ENCODE measurements at places on chromosomes 16 and 17.

- DNase-seq, result no peak
These were observed 665.9 kb upstream of the SALL1 start for GRCh38 chr16:51816929-51817328.

GRCh38 chr16:7470344-7470743 lies 137.7 kb downstream of the RBFOX1 start:
- DNase-seq, result no peak

DNA sequence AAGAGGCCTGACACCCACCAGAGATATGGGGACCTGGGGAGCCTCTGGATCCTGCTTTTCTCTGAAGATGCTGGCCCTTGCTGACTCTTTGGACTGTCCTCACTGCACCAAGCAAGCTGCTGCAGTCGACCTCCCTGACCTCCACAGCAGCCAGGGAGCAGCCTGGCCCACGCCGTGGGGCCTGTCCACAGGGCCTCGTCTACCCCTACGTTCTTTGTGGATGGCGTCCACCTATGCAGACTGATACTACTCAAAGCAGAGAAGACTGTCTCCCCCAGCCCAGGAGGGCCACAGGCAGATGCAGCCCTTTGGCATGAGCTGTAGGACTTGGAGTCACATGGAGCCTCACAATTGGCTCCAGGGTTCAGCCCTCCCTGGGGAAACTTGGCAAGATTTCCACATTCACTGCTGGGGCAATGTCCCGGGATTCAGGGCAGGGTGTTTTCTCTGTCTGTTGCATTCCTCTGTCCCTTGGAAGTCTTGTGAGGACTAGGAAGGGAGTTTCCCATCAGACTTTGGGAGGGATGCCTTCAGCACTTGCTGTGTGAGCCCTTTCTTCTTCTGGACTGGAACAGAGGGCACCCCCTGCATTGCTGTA lies 152.2 kb downstream of the NTN1 start:
- no peak for DNase-seq

- no peak for DNase-seq
These were observed 5.8 kb upstream of the ZNF23 start for GRCh38 chr16:71467810-71468209.

GRCh38 chr16:71762186-71762585 lies 37.7 kb upstream of the PHLPP2 start:
- no peak for DNase-seq

- no peak for DNase-seq
These were observed 47.6 kb upstream of the CBFA2T3 start for GRCh38 chr16:89024546-89025060.

GRCh38 chr17:34571428-34572130 lies 7.8 kb upstream of the TMEM132E start:
- DNase-seq, result no peak

GRCh38 chr16:78383118-78383517 lies 283.7 kb downstream of the WWOX start:
- no peak for DNase-seq

- DNase-seq, result peak; percentile 18
These were observed 191.5 kb upstream of the RPL38 start for GRCh38 chr17:74011966-74012365.

GRCh38 chr17:50062293-50063243 lies 6.7 kb downstream of the ITGA3 start:
- DNase-seq, result no peak

GRCh38 chr16:1357906-1358566 lies 6.3 kb downstream of the GNPTG start:
- DNase-seq, result no peak

DNA sequence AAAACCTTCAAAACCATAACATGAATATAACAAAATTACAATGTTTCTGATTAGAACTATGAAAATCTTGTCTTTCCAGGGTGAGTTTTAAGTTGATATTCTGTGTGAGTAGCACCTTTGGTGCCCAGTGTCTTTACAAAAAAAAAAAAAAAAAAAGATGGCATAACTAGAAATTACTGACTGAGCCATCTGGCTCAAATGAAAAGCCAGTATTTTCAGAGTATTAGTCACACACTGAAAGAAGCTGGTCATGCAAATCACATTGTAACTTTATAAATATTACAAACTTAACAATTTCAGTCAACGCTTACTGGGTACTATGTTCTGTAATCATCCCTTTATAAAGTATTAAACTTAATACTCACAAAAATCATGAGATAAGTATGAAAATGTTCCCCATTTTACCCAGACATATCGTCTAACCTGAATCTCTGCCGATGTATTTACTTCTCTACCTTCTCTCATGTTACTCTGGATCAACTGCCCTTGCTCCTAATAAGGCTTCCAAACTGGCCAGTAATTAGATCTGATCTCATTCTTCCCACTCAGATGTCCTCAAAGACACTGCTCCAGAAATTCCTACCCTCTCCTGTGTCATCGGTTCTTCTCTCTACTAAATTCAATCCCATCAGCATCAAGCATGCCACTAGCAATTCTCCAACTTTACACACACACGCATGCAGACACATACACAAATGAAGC lies 25.4 kb downstream of the UBE2G1 start:
- peak; percentile 15 for DNase-seq

- no peak for DNase-seq
These were observed 67.0 kb downstream of the MPRIP start for GRCh38 chr17:17109256-17109655.

DNA sequence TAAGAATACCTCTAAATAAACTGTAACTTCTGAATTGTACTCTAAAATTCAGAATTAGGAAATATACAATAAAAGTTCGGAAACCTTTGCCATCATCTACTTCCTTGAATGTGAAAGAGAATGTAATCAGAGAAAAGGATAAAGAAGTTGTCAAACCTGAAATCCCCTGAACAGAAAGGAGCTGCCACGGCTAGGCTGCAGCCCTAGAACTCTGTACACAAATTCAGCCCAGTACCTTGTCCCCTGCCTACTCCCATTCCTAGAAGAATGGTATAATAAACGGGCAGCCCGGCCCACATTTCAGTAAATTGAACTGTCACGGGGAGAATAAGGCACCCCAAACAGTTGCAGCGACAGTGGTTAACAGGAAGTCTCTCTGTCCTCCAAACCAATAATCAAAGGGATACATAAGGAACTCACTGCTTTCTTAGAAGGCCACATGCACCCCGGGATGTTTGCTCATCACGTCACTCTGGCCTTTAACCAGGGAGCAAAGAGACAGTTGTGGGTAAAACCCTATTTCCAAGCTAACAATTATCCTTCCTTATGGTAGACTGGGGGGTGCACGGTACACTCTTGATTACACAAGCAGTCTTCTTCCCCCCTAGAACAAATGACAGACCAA lies 24.3 kb upstream of the RFFL start:
- peak; percentile 20 for DNase-seq

DNA sequence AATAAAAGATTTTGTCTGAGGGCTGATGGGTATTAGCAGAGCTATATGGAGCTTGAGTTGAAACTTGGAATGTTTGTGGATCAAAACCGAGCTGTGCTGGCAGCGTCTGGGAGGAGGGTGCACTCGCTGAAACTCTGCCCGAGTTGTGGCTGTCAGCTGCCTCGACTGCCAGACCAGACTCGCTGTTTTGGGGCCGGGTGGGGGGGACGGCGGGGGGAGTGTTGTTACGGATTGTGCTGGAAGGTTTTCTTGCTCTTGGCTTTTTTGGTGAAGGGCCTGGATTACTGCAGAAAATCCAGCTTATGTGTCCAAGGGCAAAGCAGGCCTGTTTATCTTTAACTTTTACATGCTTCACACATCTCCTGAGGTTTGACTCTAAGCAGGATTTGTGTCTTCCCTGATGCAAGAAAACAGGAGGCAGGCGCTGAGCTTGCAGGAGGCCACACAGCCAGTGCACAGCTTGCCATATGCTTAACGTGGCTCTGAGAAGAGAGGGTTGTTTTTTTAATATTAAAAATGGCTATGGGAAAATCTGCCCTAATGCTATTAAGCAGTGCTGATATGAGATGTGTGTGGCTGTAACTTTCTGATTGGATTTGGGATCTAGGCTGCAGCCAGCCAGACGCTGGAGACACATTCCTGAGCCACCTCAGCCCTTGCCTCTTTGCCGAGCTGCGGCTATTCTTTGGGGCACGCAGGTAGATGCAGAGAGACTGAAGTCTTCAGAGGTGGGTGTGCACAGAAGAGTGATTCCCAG lies 20.5 kb upstream of the RPTOR start:
- DNase-seq, result no peak

- no peak for DNase-seq
These were observed 79.8 kb upstream of the CDC42EP4 start for GRCh38 chr17:73391331-73392265.

DNA sequence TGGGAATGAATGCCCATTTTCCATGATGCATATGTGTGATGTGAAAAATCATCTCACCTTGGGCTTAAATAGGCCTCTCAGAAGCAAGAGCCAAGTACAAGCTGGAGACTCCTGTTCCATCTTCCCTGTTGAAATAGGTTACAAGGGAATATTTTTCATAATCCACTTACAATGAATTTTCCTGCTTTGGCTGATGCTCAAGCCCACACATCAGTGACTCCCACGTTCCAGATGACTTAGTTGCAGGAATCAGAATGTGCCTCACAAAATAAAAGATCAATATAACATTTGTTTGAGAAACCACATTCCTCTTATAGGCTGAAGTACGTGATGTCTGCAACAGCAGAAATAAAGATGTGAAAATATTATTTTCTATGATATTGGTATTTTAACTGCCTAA lies 24.1 kb downstream of the ANKFN1 start:
- DNase-seq, result no peak

- DNase-seq, result no peak
These were observed 6.5 kb downstream of the MARF1 start for GRCh38 chr16:15636392-15636873.

- no peak for DNase-seq
These were observed 41.4 kb upstream of the NOL11 start for GRCh38 chr17:67676305-67676704.

GRCh38 chr16:84520725-84521496 lies 16.5 kb upstream of the MEAK7 start:
- DNase-seq, result no peak

DNA sequence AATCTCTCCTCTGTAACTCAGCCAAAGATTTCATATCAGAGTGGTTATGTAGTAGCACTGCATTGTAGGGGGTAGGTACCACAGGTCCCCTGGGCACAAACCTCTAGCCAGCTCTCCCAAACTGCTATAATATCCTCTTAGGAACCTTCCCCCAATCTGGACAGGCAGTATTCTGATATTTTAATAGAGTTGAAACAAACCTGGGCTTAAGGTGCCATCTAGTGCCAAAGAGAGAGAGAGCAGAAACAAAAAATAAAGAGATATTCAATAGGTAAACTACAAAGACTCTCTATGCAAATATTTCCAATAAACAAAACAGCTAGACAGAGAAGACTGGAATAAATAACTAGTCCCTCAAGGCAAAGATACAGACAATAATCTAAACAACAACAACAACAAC lies 1070.0 kb downstream of the CDH11 start:
- DNase-seq, result peak; percentile 2

GRCh38 chr17:74259667-74260524 lies 14.1 kb upstream of the DNAI2 start:
- DNase-seq, result no peak

GRCh38 chr17:66620528-66620927 lies 214.4 kb upstream of the CACNG5 start:
- DNase-seq, result no peak

GRCh38 chr17:33517746-33518145 lies 224.7 kb upstream of the ASIC2 start:
- DNase-seq, result no peak

DNA sequence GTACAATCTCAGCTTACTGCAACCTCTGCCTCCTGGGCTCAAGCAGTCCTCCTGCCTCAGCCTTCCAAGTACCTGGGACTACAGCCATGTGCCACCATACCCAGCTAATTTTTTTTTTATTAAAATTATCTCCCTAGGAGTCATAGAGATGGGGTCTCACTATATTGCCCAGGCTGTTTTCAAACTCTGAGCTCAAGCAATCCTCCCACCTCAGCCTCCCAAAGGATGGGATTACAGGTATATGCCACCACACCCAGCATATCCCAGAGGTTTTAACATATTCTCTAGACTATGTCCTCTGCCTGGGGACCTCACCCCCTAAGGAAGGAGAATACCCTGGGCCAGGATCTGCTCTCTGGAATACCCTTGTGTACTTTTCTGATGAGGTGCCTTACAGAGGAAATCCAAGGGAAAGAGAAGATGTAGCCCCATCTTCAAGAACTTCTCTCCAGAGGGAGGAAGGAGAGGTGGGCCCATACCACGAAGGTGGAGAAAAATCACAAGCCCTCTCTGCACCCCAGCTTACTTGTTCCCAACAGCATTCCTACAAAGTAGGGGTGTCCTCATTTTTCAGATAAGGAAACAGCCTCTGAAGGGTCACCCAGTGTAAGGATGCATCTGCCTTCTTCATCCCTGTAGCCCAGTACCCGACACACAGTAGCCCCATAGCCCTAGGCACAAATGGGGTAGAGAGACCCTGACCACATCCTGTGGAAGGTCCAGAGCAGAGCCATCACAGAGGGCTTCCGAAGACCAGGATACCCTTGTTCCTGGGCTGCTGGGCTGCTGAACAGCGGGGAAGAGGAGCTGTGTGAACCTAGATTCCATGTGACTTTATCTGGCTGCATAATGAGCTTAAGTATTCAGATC lies 151.6 kb downstream of the SOCS1 start:
- no peak for DNase-seq

DNA sequence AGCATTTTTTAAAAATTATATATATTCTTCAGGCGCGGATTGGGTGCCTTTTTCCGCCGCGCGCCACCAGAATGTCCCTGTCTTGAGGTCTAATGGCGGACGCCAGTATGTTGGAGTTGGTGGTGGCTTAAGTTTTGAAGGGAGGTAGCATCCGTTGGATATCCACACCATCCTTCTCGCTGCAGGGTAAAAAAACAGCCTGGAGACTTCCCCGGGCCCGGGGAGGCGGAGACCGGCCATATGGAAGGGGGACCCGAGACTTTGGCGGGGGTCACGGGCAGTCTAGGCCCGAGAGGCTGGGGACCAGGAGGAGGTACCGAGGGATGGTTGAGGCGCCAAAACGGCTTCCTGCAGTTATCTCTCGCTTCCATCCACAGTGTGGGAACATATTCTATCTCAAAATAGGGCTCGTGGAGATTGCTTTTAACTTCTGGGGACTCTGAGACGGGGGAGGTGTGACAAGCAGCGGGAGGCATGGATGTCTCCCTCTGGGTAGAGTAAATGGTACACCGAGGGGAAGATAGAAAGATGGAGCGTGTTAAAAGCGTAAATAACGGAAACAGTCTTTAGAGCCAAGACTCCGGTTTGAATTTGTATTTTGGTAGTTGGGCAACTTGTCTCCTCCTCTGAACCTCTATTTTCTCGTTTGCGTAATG lies at the start of gene SF3B3:
Gene SF3B3 (plus strand): TSS at position 74 of the 656 bp plus-strand sequence. CDS start 2,841 bp downstream, outside the sequence.
- peak; percentile 80 for DNase-seq

DNA sequence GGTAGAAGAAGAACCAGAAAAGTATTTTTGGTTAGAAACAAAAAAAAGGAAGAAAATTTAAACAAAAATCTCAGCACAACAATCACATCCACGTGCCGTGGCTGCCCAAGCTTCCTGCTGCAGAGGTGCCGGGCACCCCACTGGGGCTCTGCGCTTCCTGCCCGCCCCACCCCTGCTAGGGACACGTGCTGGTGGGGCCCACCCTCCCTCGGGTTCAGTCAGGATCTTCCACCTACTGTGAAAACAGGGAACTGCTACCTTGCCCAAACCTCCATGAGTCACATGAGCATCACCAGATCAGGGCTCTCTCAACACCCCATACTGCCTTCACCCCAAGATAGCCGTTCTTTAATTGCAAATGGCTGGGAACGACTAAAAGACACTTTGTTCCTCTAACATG lies 24.4 kb upstream of the CYTH1 start:
- DNase-seq, result no peak
